ENCODE measurements at places on chromosomes 6 and 20. TPM values are rescaled to one million over a fixed set of nuclear protein-coding genes. Genes with fewer than 3 reads are reported as not detected.

DNA sequence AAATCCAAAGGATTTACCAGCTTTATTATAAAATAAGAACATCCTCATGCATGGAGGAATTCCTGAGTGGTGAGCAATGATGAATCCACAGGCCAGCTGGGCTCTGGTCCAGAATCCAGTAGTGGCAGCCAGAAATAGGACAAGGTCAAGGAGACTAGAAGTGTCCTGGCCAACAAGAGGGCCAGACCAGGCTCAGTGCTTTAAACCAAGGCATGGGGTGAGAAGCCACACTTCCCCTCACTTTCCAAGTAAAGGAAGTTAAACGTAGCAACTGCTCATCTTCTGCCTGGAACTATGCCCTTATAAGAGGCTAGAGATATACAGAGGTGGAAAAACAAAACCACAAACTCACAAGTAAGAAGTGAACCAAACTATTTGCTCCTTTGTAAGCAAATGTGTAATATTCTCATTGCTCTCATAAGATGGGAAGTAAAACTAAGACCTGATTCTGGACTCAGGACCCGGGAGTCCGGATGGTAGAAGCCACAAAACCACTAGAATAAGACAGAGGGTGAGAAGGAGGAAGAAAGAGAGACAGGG lies 253.2 kb downstream of the UST start:
- no peak for DNase-seq

- no peak for DNase-seq
Measured at GRCh38 chr6:18792866-18793265, 405.7 kb downstream of the RNF144B start.

GRCh38 chr20:595330-596308 lies 14.5 kb downstream of the TCF15 start:
- DNase-seq = peak; percentile 47

- DNase-seq = no peak
Measured at GRCh38 chr6:25715794-25716193, 38.7 kb upstream of the SLC17A4 start.

DNA sequence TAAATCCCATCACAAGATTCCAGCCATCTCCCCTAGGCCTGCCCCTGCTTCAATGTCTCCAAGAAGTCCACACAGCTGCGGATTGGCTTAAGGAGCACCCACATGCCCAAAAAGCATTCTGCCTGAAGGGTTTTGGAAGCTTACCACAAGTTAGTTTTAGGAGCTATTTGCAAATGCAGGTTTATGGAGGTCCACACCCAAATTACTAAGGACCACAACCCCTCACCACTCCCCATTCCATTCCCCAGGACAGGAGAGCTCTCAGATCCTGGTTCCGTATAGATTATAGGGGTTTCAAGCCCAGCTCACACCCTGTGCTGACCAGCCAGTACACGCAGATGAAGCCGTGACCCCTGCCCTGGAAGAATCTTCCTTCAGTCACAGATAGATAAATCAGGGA lies 24.3 kb upstream of the PXDC1 start:
- DNase-seq = no peak

- DNase-seq = peak; percentile 54
Measured at GRCh38 chr6:82017288-82017687, 230.3 kb downstream of the IBTK start.

GRCh38 chr6:5122504-5123112 lies 37.5 kb downstream of the PPP1R3G start:
- no peak for DNase-seq

DNA sequence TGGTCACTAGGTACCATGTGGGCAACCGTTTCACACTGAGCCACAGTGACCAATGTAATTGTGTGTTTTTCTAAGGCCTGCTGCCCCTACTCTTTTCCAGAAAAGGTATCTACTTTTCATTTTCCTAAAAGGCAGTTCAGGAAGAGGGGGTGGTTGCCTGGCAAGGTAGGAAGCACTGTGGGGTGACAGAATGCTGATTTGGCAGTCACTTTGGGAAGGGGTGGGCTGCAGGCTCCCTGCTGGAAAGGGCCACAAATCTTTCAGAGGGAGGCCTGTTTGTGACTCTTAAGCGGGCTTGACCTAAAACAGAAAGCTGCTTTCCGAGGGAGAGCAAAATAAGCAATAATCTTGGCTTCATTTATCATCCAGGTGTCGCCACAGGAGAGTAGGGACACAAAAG lies 5.2 kb upstream of the NNAT start:
- DNase-seq = no peak

DLK2 gene
- 0.16 TPM for total RNA-seq

SAMD3 gene
- total RNA-seq = 4.9 TPM
